ENCODE measurements at places on chromosomes 1 and 21.

DNA sequence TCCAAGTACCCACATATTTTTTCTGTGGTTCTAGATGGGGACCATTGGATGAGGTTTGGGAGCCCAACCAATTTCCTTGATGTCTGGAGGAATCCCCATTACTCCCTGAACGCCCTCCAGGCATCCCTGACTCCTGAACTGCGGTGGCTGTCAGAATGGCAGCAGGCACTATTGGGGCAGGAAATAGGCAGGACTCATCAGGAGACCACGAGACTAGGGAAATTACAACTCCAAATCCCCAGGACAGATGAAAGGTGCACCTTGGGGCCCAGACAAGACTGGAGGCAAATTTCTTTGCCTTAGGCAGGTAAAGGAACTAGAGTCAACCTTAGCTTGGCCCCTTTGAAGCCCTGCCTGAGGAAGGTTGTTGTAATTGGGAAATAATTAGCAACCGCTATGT is 1.1 kb downstream of the CGN start:
- peaks cover 36% of the 10 kb centered on the region for H3K4me1 ChIP-seq
- no peaks in the 10 kb centered on the region for H3K36me3 ChIP-seq
- H3K27me3 ChIP-seq = no peaks in the 10 kb centered on the region
- DNase-seq = no peak
- peak overlapping the region; percentile 57 for H3K4me3 ChIP-seq
- no peak overlapping the region for H3K27ac ChIP-seq

DNA sequence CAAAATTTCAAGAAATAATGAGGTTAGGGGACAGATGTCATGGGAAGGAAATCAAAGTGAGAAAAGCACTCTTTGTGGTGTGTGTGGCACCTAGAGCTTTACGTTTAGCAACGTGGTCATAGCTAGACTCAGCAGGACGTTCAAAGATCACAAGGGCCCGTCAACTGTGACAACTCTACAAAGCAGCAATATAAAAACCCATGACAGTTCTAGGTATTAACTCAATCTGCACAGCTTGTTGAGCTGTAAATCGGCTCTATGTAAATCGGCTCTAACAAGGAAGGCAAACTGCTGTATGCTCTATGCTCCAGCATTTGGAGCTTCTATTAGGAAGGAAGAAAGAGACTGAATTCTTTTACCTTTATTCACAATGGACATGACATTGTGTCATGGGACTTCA is 64.8 kb downstream of the TP53BP2 start:
- no peak overlapping the region for H3K4me3 ChIP-seq
- no peak overlapping the region for H3K27ac ChIP-seq
- H3K36me3 ChIP-seq = no peaks in the 10 kb centered on the region
- DNase-seq = no peak

DNA sequence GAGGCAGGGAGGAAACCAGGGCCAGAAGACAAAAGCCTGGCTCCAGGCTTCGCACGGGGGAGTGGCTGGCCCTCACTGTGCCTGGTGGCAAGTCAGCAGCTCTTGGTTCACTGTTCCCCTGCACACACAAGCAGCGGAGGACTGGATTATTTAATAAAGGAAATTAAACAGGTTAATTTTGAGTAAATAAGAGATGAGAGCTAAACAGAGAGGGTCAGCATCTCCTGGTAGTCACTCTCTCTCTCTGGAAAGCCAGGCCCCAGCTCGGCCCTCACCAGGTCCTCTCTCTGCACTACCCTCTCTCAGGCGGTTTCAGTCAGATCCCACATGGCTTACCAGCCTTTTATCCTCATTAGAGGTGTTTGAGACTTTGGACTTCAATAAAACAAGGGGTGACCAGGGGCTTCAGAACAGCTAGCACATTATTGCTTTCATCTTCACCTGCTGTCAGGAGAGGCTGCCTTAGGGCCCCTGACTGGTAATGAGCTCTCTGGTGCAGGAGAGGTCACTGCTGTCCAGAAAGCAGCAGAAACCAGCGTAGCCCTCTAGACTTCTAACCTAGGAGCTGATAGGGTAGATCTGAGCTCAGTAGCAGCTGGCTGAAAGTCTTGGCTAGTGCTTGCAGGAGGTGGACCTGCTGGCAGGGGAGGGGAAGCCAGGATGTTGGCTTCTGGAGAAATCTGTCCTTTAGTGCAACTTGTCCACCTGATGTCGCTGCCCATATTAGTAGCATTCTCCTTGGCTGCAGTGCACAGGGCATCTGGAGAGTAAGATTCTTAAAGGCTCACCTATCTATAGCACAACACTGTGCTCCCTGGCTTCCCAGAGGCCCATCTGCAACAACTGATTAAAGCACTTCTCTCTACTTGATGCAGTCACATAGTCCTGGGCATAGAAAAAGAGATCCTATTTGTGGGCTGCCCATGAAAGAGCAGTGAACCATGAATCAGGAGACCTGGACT is 45.9 kb downstream of the SYT6 start:
- H3K27ac ChIP-seq = no peak overlapping the region
- H3K4me3 ChIP-seq = no peak overlapping the region
- no peak for DNase-seq

- H3K36me3 ChIP-seq = no peaks in the 10 kb centered on the region
- H3K27me3 ChIP-seq = no peaks in the 10 kb centered on the region
- no peak overlapping the region for H3K4me3 ChIP-seq
Measured at GRCh38 chr1:147509786-147510395, 31.4 kb upstream of the BCL9 start.

- no peaks in the 10 kb centered on the region for H3K27me3 ChIP-seq
- no peaks in the 10 kb centered on the region for H3K4me1 ChIP-seq
- no peak for DNase-seq
- H3K27ac ChIP-seq = no peak overlapping the region
- H3K4me3 ChIP-seq = no peak overlapping the region
Measured at GRCh38 chr1:204225841-204226735, 12.3 kb upstream of the GOLT1A start.

- no peak for DNase-seq
- no peaks in the 10 kb centered on the region for H3K36me3 ChIP-seq
- no peak overlapping the region for H3K27ac ChIP-seq
- H3K4me3 ChIP-seq = no peak overlapping the region
- H3K4me1 ChIP-seq = peaks cover 40% of the 10 kb centered on the region
Measured at GRCh38 chr1:46068525-46068924, 63.9 kb downstream of the PIK3R3 start.

DNA sequence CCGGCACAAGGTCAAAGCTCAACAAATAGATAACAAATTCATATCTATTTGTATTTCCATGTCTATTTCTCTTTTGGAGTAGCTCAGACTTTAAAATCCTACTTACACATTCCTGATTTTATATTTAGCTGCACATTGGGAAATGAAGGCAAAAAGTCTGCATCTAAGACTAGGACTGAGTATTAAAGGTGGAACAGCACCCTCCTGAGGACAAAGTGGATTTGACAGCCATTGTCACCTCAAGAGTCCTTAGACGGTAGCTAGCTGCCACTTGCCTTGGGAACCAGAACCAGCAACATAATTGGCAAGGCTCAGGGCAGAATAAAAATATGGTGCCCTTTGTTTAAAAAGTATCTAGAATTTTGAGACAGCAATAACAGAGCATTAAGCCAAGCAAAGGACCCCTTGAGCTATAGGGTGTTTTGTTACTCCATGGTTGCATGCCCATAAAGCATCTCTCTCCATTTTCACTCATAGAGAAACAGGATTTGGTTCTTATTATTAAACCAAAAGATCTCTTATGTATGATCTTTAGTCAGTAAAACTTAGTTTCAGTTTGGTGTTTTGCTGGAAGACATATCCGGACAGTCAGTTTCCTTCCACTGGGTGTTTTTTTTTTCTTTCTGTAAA is 30.0 kb upstream of the SGIP1 start:
- no peaks in the 10 kb centered on the region for H3K4me1 ChIP-seq
- H3K4me3 ChIP-seq = no peak overlapping the region
- DNase-seq = no peak
- no peaks in the 10 kb centered on the region for H3K36me3 ChIP-seq
- H3K27me3 ChIP-seq = no peaks in the 10 kb centered on the region

DNA sequence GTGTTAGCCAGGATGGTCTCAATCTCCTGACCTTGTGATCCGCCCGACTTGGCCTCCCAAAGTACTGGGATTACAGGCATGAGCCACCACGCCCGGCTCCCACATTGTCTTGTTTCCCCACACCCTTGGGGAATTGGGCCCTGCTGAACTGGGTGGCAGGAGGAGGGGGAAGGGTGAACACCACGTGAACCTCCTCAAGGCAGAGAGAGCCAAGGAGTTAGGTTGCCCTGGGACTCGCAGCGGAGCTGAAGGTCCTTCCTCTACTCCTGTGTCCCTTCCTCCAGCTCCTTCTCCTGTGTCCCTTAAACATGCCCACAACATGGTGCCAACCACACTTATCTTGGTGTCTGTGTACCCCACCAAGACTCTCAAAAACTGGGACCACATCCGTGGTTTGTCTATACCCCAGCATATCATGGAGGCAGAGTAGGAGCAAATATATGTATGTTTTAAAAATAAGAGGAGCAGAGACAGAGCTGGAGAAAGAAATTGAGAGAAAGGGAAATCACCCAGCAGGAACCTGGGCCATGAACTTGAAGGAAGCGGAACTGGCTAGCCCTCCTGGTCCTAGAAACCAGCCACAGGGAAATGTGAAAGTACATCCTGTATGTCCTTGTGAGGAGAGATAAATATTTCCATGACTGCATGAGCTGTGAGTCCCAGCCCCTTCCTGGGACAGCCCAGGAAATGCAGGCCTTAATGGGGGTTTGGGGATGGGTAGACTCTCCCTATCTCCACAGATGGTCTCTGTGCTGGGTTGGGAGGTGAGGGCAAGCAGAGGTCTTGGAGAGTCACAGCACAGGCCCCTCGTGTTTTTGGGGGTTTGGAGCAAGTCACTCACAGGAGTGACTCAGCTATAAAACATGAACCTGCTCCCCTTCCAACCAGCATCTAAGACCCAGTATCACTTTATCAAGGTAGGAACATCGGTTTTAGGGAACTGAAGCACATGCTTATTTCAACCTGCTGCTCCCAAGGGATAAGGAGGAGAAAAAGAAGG is 9.4 kb upstream of the TAL1 start:
- H3K27ac ChIP-seq = peak overlapping the region; percentile 51
- H3K27me3 ChIP-seq = peaks cover 5% of the 10 kb centered on the region
- H3K4me3 ChIP-seq = no peak overlapping the region

DNA sequence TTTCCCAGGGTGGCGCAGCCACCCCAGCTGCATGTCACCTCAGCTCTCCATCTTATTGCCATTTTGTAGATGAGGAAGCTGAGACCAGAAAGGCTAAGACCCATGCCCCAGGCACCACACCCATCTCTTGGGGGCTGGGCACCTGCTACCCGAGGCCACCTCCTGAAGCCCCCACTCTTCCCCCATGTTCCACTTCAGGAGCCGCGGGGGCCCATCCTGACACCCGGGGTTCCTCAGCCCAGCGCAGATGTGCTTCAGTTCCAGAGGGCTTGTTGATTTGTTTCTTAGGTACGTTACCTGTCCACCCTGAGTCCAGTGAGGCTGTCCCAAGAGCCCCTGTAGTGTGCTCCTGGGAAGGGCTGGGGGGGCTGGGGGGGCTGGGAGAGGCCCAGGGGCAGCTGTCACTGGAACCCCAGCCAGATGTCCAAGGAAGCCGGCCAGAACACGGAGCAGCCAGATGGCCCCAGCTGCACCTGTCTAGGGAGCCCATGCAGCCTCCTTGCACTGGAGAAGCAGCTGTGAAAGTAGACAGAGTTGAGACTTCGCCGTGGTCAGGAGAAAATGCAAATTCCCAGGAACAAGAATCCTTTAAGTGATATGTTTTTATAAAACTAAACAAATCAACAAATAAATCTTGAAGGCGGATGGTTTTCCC is 17.1 kb upstream of the CCDC27 start:
- H3K4me3 ChIP-seq = no peak overlapping the region
- no peak overlapping the region for H3K27ac ChIP-seq
- peaks cover 32% of the 10 kb centered on the region for H3K27me3 ChIP-seq
- no peaks in the 10 kb centered on the region for H3K36me3 ChIP-seq

GRCh38 chr1:158735848-158736247 is 15.3 kb upstream of the OR6K3 start:
- H3K4me3 ChIP-seq = no peak overlapping the region
- no peak overlapping the region for H3K27ac ChIP-seq
- no peak for DNase-seq
- peaks cover 4% of the 10 kb centered on the region for H3K27me3 ChIP-seq

GRCh38 chr1:185355947-185356346 is 38.9 kb upstream of the IVNS1ABP start:
- no peaks in the 10 kb centered on the region for H3K36me3 ChIP-seq
- H3K27me3 ChIP-seq = no peaks in the 10 kb centered on the region
- no peak overlapping the region for H3K4me3 ChIP-seq
- DNase-seq = no peak
- H3K4me1 ChIP-seq = no peaks in the 10 kb centered on the region

DNA sequence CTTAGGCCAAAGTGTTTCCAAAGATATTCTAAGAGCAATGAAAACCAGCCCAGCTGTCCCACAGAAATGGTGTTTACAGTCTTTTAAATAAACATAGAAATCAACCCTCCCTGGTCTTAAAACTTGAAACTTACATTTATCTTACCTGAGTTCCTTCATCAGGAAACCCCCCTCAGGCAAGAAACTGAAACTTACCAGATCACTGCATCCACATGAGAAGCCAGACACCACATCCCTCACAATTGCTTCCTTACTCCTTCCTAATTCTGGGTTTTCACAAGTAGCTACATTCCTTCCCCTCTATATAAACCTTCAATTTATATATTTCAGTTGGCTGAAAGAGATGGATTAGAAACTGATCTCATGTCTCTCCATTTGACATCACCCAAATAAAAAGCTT is 563.0 kb upstream of the CHRM3 start:
- no peak overlapping the region for H3K4me3 ChIP-seq
- H3K36me3 ChIP-seq = no peaks in the 10 kb centered on the region
- H3K27ac ChIP-seq = no peak overlapping the region
- no peak for DNase-seq
- H3K27me3 ChIP-seq = no peaks in the 10 kb centered on the region

- H3K4me1 ChIP-seq = peaks cover 17% of the 10 kb centered on the region
- DNase-seq = no peak
- no peaks in the 10 kb centered on the region for H3K36me3 ChIP-seq
- no peak overlapping the region for H3K4me3 ChIP-seq
- no peaks in the 10 kb centered on the region for H3K27me3 ChIP-seq
Measured at GRCh38 chr1:69570356-69570755, 2.6 kb downstream of the LRRC7 start.

GRCh38 chr21:41396558-41397075 is 29.4 kb upstream of the MX1 start:
- peaks cover 36% of the 10 kb centered on the region for H3K36me3 ChIP-seq
- DNase-seq = peak; percentile 84
- H3K27ac ChIP-seq = peak overlapping the region; percentile 44
- H3K4me1 ChIP-seq = peaks cover 21% of the 10 kb centered on the region
- no peak overlapping the region for H3K4me3 ChIP-seq
- H3K27me3 ChIP-seq = no peaks in the 10 kb centered on the region

GRCh38 chr1:245917403-245917802 is 589.7 kb downstream of the SMYD3 start:
- H3K27me3 ChIP-seq = no peaks in the 10 kb centered on the region
- no peak for DNase-seq
- H3K36me3 ChIP-seq = no peaks in the 10 kb centered on the region
- H3K4me3 ChIP-seq = no peak overlapping the region
- H3K27ac ChIP-seq = no peak overlapping the region
- no peaks in the 10 kb centered on the region for H3K4me1 ChIP-seq

GRCh38 chr1:9610548-9610947 is 21.8 kb downstream of the TMEM201 start:
- no peak for DNase-seq
- H3K4me3 ChIP-seq = no peak overlapping the region
- H3K27ac ChIP-seq = no peak overlapping the region
- no peaks in the 10 kb centered on the region for H3K27me3 ChIP-seq
- H3K4me1 ChIP-seq = peaks cover 3% of the 10 kb centered on the region
- H3K36me3 ChIP-seq = peaks cover 85% of the 10 kb centered on the region

Data from spleen (tissue), 13 donors.